ENCODE measurements at places on chromosomes 7 and 10. TPM values are rescaled to one million over a fixed set of nuclear protein-coding genes. Genes with fewer than 3 reads are reported as not detected.

Gene LRRC18
- not detected for total RNA-seq

Gene LLCFC1
- not detected for total RNA-seq

GRCh38 chr10:63765126-63765525, 243.9 kb downstream of the REEP3 start:
- H3K4me3 ChIP-seq = no peak overlapping the region
- peaks cover 38% of the 10 kb centered on the region for H3K27me3 ChIP-seq
- no peaks in the 10 kb centered on the region for H3K36me3 ChIP-seq
- H3K27ac ChIP-seq = no peak overlapping the region
- no peaks in the 10 kb centered on the region for H3K4me1 ChIP-seq

DNA sequence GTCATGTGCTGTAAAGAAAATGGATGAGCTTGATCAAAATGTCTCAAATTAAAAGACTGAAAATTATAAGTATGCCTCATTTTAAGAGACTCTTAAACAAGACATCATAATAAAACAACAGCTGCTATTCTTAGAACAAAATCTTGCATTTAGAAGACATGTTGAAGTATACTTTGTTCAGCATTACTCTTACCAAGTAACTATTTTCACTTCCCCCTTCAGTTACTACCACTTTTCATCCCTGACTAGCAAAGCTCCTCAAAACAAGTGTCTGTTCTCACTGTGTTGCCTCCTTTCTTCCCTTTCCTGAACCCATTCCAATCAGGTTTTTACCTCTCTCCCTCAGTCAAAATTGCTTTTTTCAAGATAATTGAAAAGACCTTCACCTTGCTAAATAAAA, 31.6 kb downstream of the ELAPOR2 start:
- no peaks in the 10 kb centered on the region for H3K36me3 ChIP-seq
- no peak overlapping the region for H3K27ac ChIP-seq
- no peaks in the 10 kb centered on the region for H3K27me3 ChIP-seq
- H3K4me1 ChIP-seq = no peaks in the 10 kb centered on the region

DNA sequence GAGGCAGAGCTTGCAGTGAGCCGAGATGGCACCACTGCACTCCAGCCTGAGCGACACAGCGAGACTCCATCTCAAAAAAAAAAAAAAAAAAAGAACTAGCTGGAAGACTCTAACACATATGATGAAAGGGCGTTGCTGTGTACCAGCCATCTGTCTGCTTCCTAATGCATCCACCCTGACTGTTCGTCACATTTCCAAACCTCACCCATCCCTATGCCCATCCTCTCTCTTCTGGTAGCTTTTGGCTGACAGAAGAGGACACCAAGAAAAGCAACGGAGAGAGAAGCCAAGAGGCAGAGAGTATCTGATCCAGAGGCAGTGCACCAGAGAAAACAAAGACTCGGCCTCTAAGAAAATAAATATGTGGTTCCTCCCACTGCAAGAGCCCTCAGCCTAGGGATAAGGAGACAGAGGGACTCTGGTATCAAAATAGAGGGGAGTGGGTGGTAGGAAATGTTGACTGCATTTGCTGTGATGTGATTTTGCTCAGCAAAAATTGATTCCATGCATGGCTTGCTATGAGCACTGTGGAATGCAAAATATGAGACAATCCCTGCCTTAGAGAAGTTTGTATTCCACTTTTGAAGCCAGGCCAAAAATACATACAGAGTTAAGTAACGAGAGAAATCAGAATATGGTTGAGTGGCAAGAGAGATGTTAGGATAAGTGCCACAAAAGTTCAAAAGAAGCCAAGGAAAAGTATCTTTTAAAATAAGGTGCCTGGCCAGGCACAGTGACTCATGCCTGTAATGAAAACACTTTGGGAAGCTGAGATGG, 100.8 kb upstream of the STK17A start:
- no peak for DNase-seq
- no peaks in the 10 kb centered on the region for H3K36me3 ChIP-seq
- H3K4me3 ChIP-seq = no peak overlapping the region
- no peaks in the 10 kb centered on the region for H3K4me1 ChIP-seq
- no peak overlapping the region for H3K27ac ChIP-seq

DNA sequence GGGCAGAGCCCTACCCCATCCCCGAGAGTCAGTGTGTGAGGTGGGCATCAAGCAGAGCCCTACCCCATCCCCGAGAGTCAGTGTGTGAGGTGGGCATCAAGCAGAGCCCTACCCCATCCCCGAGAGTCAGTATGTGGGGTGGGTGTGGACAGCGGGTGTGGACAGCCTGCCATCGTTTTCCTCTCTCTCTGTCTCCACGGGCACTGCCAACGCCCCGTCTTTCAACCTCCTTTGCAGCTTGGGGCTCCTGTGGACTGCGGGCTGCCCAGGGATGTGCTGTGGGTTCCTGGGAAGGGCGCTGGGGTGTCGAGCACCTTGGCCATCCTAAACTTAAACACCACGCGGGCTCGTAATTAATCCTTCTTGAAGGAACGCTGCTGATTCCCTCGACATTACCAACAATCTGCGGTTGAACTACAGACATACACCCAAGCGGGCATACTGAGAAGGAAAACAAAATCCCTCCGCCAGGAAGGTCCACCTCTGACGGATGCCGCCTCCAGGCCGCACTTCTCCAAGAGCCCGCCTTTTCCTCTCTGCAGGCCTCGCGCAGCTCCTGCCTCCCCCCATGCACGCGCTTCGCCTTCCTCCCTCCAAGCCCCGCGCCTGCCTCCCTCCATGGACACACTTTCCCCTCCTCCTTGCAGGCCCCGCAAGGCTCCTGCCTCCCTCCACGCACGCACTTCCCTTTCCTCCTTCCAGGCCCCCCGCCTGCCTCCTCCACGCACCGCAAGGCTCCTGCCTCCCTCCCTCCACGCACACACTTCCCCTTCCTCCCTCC, 65.1 kb downstream of the ADARB2 start:
- no peaks in the 10 kb centered on the region for H3K36me3 ChIP-seq
- H3K27me3 ChIP-seq = peaks cover 8% of the 10 kb centered on the region
- no peak for DNase-seq
- H3K4me1 ChIP-seq = peaks cover 9% of the 10 kb centered on the region
- no peak overlapping the region for H3K27ac ChIP-seq

DNA sequence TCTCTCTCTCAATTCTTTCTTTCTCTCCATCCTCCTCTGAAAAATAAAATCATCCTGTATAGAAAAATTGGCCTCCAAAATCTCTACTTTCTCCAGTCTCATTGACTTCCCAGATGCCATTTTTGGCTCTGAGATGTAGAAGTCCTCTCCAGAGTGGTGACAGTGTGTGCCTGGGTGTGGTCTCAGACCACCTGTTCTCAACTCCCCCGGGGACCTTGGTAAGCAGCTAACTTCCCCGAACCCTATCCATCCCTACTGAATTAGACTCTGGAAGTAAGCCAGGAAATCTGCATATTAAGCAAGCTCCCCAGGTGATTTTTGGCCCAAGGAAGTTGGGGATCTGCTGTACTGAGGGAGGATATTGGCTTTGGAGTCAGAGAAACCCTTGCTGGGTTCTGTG, 120.5 kb downstream of the WDR11 start:
- peaks cover 3% of the 10 kb centered on the region for H3K36me3 ChIP-seq
- no peak for DNase-seq
- no peak overlapping the region for H3K4me3 ChIP-seq
- no peaks in the 10 kb centered on the region for H3K4me1 ChIP-seq
- no peak overlapping the region for H3K27ac ChIP-seq

- H3K36me3 ChIP-seq = peaks cover 15% of the 10 kb centered on the region
- no peak overlapping the region for H3K27ac ChIP-seq
- H3K4me1 ChIP-seq = no peaks in the 10 kb centered on the region
- DNase-seq = no peak
- H3K4me3 ChIP-seq = no peak overlapping the region
Observed at GRCh38 chr7:111126987-111127386, 36.1 kb downstream of the LRRN3 start.

DNA sequence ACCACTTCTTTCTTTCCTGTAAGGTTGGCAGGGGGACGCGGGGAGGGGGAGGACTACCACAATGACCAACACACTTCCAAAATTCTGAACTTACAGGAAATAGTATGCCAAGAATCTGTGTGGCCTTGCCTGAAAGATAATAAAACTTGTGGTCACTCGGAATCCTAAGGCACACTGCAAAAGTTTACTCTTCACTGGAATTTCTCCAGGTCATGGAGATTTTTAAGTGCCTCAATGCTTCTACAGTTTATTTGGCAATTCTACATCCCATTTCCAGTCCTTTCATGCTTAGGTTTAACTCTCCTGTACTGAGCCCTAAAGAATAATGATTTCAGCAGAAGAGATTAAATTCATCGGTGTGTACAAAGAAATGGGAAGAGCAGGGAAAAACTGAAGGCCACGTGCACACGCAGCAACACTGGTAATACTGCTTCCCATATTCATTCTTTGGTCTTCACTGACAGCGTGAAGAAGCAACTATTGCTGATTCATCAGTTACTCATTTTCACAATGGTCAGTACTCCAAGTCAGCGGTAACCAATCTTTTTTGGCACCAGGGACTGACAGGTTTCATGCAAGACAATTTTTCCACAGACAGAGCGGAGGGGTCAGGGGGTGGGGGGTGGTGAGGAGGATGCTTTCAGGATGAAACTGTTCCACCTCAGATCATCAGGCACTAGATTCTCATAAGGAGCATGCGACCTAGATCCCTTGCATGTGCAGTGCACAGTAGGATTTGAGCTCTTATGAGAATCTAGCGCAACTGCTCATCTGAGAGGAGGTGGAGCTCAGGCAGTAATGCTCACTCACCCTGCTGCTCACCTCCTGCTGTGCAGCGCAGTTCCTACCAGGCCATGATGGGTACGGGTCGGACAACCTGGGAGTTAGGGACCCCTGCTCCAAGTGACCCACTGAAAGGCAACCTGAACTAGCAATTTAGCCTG, 9.8 kb downstream of the LARP4B start:
- no peak overlapping the region for H3K4me3 ChIP-seq
- H3K27me3 ChIP-seq = no peaks in the 10 kb centered on the region
- H3K36me3 ChIP-seq = peaks cover 10% of the 10 kb centered on the region
- DNase-seq = no peak
- no peak overlapping the region for H3K27ac ChIP-seq
- H3K4me1 ChIP-seq = peaks cover 36% of the 10 kb centered on the region

DNA sequence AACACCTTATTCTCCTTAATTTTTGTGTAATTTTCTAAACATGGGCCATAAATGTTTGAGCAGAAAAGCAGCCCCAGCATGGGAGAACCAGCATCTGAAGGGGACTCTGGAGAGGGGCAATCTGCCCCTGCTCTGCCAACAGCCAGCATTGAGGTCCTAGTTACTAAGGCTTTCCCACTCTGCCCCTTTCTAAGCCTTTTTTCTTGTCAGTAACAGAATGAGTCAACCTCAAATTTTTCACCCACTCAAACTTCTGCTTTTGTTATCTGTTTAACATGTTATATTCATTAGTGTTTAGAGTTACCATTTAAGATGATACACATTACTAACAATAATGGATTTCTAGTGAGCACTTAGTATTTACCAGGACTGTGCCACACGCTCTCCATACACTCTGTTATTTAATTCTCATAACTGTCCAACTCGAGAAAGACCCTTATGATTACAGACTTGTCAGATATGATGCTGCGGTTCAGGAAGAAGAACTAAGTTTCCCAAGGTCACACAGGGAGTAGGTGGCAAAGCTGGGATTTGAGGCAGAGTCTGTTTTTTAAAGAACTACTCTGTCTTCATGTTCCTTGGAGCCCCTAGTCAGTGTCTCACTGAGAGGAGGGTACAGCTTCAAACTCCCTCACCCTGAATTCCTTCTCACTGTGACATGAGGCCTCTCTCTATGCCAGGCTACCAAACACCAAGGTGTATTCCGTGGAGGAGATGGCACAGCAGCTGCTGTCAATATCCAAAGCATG, 19.9 kb upstream of the GPAM start:
- H3K36me3 ChIP-seq = no peaks in the 10 kb centered on the region
- no peak for DNase-seq
- no peak overlapping the region for H3K4me3 ChIP-seq

All from activated T-cell treated with anti-CD3 and anti-CD28 coated beads, Interleukin-2, amount 50 U/mL, for 72 hours (primary cell).